ENCODE measurements at places on chromosomes 12 and 14. TPM values are rescaled to one million over a fixed set of nuclear protein-coding genes. Genes with fewer than 3 reads are reported as not detected.

- peaks cover 3% of the 10 kb centered on the region for H3K36me3 ChIP-seq
Measured at GRCh38 chr12:104535369-104535768, 78.6 kb downstream of the CHST11 start.

- DNase-seq, result no peak
- H3K4me1 ChIP-seq, result peaks cover 17% of the 10 kb centered on the region
- no peak overlapping the region for H3K27ac ChIP-seq
- no peak overlapping the region for H3K4me3 ChIP-seq
Measured at GRCh38 chr12:89493670-89494302, 30.8 kb downstream of the GALNT4 start.

- no peaks in the 10 kb centered on the region for H3K4me1 ChIP-seq
- no peaks in the 10 kb centered on the region for H3K27me3 ChIP-seq
Measured at GRCh38 chr12:126668961-126669360, 1598.0 kb upstream of the TMEM132C start.

DNA sequence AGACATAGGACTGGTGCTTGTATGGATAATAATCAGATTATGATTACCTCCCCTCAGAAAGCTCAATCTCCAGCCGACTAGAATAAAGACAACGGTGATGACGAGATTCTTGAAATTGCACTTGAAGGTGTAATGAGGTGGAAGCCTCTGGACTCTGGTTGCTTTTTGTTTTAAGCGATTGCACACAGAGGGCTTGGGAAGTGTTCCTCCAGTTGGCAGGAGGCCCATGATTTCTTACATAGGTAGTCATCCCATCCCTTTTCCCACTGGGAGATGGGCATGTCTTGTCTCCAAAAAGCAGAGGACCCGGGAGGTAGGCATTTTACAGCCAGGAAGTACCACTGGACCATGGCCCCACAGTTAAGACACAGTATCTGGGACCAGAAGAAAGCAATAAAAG lies 165.7 kb upstream of the FKBP4 start:
- no peak for DNase-seq
- no peaks in the 10 kb centered on the region for H3K36me3 ChIP-seq
- H3K27me3 ChIP-seq, result peaks cover 35% of the 10 kb centered on the region
- H3K4me1 ChIP-seq, result peaks cover 4% of the 10 kb centered on the region
- H3K4me3 ChIP-seq, result no peak overlapping the region

Gene TMEM121
- 9.3 TPM for total RNA-seq

DNA sequence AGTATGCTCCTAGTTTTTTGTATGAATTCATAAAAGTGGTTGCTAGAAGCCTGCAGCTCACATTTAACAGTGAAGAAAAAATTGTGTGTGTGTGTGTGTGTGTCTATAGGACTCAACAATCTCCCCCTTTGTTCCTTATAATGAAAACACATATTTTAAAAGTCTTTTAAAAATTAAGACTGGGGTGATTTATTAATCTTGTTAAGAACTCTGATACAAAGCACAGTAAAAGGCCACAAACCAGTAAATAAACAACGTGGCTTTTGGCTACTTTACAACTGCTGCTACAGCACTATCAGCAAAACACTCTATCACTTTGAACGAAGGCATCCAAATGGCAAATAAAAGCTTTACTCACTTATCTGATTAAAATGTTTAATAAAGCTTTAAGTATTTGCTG lies 594 bp upstream of the VCPKMT start:
- H3K4me3 ChIP-seq, result peak overlapping the region; percentile 98
- peaks cover 15% of the 10 kb centered on the region for H3K36me3 ChIP-seq
- H3K4me1 ChIP-seq, result peaks cover 28% of the 10 kb centered on the region
- no peaks in the 10 kb centered on the region for H3K27me3 ChIP-seq

DNA sequence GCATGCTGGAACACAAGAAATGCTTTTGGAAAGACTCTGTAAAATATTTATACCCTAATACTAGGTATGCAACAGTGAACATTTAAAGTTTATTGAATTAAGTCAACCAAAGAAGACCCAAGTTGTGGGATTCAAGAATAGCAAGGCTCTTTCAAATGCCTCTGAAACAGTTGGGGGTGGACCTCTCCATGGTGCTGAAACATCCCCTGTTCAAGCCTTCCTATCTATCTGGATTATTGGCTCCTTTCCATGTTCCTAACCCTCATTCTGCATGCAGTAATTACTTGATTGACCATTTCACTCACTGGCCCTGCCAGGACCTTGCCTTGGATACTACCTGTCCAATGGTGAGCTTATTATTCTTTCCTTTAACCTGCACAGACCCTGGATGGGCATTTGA lies 349.7 kb downstream of the NRXN3 start:
- H3K4me1 ChIP-seq, result no peaks in the 10 kb centered on the region
- H3K4me3 ChIP-seq, result no peak overlapping the region
- H3K27ac ChIP-seq, result no peak overlapping the region
- H3K36me3 ChIP-seq, result no peaks in the 10 kb centered on the region
- no peaks in the 10 kb centered on the region for H3K27me3 ChIP-seq
- peak; percentile 53 for DNase-seq

GRCh38 chr12:26120561-26121274 lies 4.1 kb downstream of the BHLHE41 start:
- peaks cover 65% of the 10 kb centered on the region for H3K27me3 ChIP-seq
- H3K4me1 ChIP-seq, result peaks cover 23% of the 10 kb centered on the region
- H3K36me3 ChIP-seq, result no peaks in the 10 kb centered on the region
- no peak overlapping the region for H3K4me3 ChIP-seq
- no peak overlapping the region for H3K27ac ChIP-seq

DNA sequence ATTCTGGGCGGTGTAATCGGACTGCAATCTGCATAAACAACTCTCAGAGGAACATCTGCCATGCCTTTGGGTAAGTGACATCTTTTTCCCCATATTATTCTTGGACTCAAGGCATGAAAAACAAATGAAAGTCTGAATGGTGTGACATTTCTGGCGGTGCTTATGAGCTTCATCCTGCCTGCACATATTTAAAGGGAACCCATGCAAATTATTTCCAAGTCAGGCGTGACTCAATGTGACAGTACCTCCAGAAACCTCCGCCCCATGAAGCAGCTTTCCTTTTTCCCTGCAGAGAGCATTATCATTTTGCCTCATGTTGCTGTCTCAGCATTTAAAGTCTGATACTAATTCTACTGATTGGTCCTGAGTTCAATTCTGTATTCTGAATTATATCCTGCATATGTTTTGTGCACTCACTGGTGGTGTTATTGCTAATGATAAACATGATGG lies 585.4 kb downstream of the SNAPC1 start:
- H3K36me3 ChIP-seq, result no peaks in the 10 kb centered on the region
- H3K4me1 ChIP-seq, result no peaks in the 10 kb centered on the region
- H3K4me3 ChIP-seq, result no peak overlapping the region

DNA sequence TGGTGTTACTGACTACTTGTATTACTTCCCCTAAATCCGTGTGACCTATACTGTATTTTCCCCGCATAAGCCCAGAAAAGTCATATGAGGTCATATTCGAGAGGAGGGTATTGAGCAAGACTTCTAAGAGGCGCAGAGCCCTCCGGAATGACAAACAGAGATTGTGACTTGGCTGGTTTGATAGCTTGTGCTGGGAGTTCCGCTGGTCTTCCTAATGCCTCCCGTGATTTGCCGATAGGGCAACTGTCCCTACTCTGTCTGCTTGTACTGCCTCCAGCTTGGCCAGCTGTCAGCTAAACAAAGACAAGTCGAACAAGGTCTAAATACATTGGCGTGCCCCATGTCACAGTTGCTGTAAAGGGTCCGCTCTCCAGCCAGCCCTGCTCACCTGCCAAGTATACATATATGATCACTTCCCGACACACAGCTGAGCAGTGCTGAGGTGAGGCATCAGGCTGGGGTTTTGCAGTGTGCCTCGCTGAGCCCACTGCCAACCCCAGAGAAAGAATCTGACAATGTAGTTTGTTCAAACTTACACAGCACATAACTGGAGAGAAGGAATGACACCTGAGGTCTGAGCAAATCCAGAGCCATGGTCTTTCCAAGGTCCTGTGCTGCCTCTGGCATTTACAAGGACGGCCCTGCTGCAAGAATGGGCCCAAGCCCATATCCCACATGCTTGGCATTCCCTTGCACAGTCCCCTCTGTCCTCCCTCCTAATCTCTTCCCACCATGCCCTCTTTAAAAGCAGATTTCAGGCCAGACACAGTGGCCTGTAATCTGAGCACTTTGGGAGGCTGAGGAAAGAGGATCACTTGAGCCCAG lies 23.7 kb downstream of the LGMN start:
- H3K27me3 ChIP-seq, result no peaks in the 10 kb centered on the region
- DNase-seq, result no peak
- peaks cover 9% of the 10 kb centered on the region for H3K4me1 ChIP-seq
- peaks cover 10% of the 10 kb centered on the region for H3K36me3 ChIP-seq
- no peak overlapping the region for H3K4me3 ChIP-seq
- no peak overlapping the region for H3K27ac ChIP-seq

Gene SLC38A1
- 110 TPM for total RNA-seq

Gene PHETA1
- total RNA-seq, result 1.0 TPM

Gene MYH6
- not detected for total RNA-seq

Gene WNT1
- total RNA-seq, result not detected

Gene NKX2-8
- total RNA-seq, result not detected

DNA sequence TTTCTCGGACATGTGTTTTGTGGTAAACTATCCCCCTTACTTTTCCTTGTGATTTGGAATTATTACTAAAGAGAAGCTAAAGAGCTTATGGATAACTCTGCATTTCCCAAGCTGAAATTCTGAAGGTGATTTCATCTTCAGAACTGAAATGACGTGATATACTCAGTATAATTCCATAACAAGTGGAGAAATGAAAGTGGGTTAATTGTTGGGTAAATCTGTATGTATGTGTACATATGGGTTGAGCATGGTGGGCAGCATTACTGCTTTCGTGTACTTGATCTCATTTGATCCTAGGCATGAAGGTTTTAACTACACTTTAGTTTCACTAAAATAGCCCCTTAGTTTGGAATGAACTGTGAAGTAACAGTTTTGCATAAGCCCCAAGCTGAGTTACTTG lies 4.1 kb downstream of the YY1 start:
- no peak for DNase-seq
- peaks cover 37% of the 10 kb centered on the region for H3K36me3 ChIP-seq
- no peaks in the 10 kb centered on the region for H3K27me3 ChIP-seq
- peak overlapping the region; percentile 22 for H3K4me3 ChIP-seq
- H3K27ac ChIP-seq, result peak overlapping the region; percentile 30

Gene BCL2L14
- 19.4 TPM for total RNA-seq

GRCh38 chr14:65604936-65605335 lies 192.4 kb downstream of the FUT8 start:
- H3K4me3 ChIP-seq, result no peak overlapping the region
- peaks cover 2% of the 10 kb centered on the region for H3K4me1 ChIP-seq
- no peak for DNase-seq
- H3K27ac ChIP-seq, result no peak overlapping the region
- H3K36me3 ChIP-seq, result peaks cover 1% of the 10 kb centered on the region

GRCh38 chr12:103517161-103517560 lies 21.4 kb upstream of the C12orf42 start:
- H3K4me1 ChIP-seq, result peaks cover 10% of the 10 kb centered on the region
- peaks cover 4% of the 10 kb centered on the region for H3K27me3 ChIP-seq
- H3K27ac ChIP-seq, result no peak overlapping the region
- H3K4me3 ChIP-seq, result no peak overlapping the region
- no peak for DNase-seq

Gene AVPR1A
- total RNA-seq, result not detected

DNA sequence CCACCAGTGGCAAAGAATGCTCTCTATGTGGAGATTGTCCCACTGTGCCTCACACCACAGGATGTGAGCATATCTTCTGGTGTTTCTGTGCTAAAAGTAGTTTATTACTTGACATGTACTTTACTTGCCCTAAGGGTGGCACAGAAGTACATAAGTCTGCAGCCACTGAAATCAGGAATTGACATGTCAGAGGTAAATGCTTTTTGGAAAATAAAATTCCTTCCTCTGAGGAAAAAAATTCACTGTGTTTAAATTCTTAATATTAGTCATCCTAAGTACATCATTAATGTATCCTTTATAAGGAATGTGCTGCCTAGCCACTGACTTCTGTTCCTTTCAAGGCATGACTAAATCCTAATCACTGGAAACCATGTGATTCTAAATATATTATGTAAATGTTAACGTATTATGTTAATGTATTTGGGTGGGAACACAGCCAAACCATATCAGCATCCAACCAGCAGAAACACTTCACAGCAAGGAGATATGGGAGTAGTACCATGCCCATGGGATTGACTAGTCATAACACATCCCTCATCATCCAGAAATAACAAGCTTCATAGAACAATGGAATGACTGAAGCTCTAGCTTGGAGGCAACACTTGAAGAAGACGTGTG lies 239.7 kb upstream of the PPFIA2 start:
- no peak for DNase-seq
- no peak overlapping the region for H3K27ac ChIP-seq
- no peaks in the 10 kb centered on the region for H3K36me3 ChIP-seq
- no peaks in the 10 kb centered on the region for H3K27me3 ChIP-seq
- no peak overlapping the region for H3K4me3 ChIP-seq

- no peaks in the 10 kb centered on the region for H3K27me3 ChIP-seq
- H3K27ac ChIP-seq, result no peak overlapping the region
- no peak overlapping the region for H3K4me3 ChIP-seq
- H3K36me3 ChIP-seq, result no peaks in the 10 kb centered on the region
Measured at GRCh38 chr12:8655421-8655820, 7.2 kb downstream of the MFAP5 start.

DNA sequence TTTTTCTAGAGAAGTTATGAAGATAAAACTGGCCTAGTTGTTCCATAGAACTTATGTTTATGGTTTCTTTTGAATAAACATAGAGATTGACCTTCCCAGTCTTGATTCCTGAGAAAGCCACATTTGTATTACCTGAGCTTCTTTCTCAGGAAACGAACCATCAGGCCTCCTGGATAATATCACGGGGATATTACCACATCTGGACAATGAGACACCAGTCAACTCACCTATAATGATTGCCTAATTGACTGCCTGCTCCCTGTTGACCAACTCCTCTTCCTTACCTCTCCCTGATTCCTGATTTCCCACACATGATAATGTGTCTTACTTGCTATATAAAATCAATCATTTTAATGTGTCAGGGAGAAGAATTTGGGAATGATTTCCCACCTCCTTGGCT lies 822.7 kb downstream of the LRFN5 start:
- no peaks in the 10 kb centered on the region for H3K36me3 ChIP-seq
- no peaks in the 10 kb centered on the region for H3K4me1 ChIP-seq
- no peak overlapping the region for H3K4me3 ChIP-seq
- no peaks in the 10 kb centered on the region for H3K27me3 ChIP-seq
- H3K27ac ChIP-seq, result no peak overlapping the region

- no peaks in the 10 kb centered on the region for H3K36me3 ChIP-seq
- peaks cover 14% of the 10 kb centered on the region for H3K4me1 ChIP-seq
- no peak overlapping the region for H3K4me3 ChIP-seq
- DNase-seq, result peak; percentile 72
- peak overlapping the region; percentile 51 for H3K27ac ChIP-seq
- H3K27me3 ChIP-seq, result no peaks in the 10 kb centered on the region
Measured at GRCh38 chr12:106227641-106228319, 20.0 kb downstream of the CKAP4 start.

DNA sequence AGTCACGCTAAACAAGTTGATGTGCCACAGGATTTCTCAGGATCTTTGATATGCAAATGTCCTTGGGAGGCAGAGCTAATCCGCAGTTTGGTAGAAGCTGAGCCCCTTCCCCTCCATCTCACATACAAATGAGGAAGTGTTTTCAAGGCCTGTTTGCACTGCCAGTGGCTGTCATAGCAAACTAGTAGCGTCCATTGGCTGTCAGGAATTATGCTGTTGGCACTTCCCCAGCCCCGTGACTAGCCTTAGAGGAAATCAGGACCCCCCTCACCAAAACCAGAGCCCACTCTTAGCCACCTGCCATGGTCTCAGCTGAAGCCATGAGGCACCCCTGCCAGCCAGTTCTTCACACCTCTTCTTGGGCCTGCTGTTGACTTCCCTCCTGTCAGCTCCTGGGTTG lies 253.9 kb downstream of the CACNA1C start:
- H3K4me3 ChIP-seq, result no peak overlapping the region
- DNase-seq, result no peak
- H3K36me3 ChIP-seq, result no peaks in the 10 kb centered on the region
- H3K4me1 ChIP-seq, result no peaks in the 10 kb centered on the region
